ENCODE measurements at places on chromosomes 12 and 14.

GRCh38 chr14:35877276-35877675 lies 51.1 kb downstream of the BRMS1L start:
- DNase-seq: no peak

DNA sequence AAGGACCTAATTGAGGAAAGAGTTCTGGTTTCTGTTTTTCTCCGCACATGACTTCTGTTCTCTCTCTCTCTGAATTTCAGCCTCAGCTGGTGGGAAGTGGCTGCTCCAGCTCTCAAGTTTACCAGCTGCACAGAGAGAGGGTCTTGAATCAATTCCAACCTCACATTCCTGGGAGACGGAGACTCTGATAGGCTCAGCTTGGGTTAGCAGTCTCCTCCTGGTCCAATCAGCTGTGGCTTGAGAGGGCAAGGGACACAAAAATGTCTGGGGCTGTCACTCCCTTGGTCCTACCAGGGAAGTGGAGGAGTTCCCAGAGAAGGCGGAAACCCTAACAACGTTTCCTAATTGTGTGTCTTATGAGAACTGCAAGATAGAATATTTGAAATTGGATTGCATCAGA lies 7.0 kb downstream of the CCDC63 start:
- DNase-seq: no peak

DNA sequence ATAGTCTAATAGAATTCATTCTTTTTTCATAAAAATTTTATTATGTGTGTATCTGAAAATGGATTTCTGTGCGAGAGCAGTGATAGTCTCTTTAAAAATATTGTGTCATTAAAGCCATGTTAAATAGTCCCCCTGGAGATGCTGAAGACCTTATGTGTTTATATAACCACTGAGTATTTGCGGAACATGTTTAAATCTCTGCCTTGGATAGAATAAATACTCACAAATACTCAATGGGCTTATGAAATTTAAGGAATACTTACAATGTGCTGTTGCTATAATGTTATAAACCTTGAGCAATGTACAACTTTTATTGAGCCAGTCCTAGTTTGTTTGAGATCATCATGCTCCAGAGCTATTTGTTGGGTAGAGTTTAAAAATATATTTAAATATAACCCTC lies 226.0 kb downstream of the SNAPC1 start:
- DNase-seq: no peak

GRCh38 chr12:106084014-106084671 lies 54.6 kb downstream of the NUAK1 start:
- DNase-seq: no peak

GRCh38 chr14:70921669-70922068 lies 14.4 kb downstream of the PCNX1 start:
- no peak for DNase-seq

- DNase-seq: no peak
Measured at GRCh38 chr12:85874031-85874461, at the start of gene NTS. TSS of gene NTS (plus strand) at chr12:85874295. CDS start at chr12:85874404, 109 bp downstream.

DNA sequence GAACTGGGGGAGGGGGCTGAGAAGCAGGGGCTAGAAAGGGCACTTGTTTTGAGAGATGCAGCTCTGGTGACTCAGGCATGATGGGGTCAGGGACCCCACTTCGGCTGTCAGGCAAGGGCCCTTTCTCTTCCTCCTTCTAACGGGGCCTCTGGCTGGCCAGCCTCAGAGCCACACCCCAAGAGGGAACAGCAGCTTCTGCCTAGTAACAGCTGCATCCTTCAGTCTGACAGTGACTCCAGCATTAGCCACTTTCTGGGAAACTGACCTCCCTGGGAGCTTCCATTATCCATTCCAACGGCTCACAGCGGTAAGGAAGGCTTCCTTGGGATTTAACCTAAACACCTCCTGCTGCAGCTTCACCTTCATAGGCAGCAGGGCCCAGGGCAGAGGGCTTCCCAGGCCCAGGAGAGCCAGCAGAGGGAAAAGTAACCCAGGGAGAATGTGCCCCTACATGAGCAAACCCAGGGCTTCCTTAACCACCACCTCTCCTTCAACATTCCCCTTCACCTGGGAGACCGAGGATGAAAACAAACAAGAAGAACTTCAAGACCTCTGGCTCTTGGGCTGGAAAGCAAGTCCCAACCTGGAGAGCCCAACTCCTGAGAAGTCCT lies 2.7 kb downstream of the NCKAP5L start:
- DNase-seq: peak; percentile 61

DNA sequence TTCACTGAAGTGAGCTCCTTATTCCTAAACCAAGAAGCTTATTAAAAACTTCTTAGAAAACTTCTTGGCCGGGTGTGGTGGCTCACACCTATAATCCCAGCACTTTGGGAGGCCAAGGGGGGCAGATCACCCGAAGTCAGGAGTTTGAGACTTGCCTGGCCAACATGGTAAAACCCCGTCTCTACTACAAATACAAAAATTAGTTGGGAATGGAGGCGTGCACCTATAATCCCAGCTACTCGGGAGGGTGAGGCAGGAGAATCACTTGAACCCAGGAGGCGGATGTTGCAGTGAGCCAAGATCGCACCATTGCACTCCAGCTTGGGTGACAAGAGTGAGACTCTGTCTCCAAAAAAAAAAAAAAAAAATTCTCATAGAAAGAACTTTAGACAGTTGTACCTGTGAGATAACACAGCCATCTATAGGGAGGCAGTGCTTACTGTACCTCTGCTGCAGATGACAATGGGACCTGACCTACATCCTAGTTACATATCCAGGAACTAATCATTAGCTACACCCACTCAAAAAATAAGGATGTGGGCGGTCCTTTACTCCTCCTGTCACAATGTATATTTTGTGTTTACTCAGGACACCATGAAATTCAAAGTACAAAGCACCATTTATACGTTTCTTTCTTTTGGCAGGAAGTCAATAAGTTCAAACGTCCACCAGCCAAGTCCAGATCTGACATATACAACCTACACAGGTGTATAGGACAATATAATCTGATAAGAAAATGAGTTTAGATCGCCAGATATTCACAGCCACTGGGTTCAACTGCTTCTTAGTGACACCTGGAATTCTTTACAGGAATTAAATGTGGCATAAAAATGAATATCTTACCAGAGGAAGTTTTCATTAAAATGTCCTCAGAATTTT lies 14.9 kb downstream of the STXBP6 start:
- no peak for DNase-seq

DNA sequence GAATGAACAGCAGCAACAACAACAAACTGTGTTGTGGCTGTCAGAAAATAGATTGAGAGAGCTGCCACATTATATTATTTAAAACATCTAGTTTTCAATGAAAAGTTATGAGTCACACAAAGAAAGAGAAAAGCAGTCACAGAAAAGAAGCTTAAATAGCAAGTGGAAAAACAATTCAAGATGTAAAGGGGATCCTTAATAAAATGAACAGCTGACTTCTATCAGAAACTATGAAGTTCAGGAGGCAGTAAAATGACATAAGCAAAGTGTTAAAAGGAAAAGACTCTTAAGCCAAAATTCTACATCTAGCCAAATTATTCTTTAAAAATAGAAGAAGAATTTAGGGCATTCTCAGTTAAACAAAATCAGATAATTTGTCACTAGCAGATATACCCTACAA lies 5.6 kb downstream of the CLEC14A start:
- DNase-seq: no peak

- DNase-seq: no peak
Measured at GRCh38 chr12:15852383-15852782, 29.8 kb upstream of the STRAP start.

- DNase-seq: no peak
Measured at GRCh38 chr12:69469854-69470188, 367 bp upstream of the FRS2 start.

DNA sequence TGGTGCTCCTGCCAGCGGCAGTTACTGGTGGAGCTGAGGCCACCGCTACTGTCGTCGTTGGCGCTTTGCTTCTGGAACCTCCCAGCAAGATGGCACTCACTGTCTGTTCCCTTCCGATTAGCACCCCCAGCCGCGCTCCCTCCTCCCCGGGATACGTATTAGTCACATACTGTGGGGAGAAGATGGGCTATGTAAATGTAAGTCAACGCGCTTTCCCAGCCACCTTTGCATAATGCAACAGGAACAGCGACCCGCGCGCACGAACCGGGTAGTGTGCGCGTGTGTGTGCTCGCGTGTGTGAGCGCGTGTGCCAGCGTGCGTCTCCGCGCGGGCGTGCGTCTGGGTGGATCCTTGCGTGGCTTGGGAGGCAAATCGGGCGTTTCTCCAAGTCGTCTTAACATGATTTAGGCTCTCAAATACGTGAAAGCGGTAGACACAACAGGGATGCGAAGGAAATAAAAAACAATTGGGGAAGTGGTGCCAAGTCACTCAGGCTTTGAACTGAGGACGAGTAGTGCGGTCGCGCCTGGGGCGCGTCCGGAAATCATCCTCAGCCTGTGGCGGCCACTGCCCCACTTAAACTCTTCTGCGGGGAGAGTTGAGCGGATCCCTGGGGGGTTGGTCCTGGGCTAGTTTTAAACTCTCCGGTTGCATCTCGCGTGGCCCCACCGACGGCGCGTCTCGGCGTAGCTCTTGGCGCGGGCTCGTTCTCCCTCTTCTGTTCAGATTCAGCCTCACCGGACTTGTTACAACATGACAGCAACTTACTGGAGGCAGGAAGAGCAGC lies 1.8 kb downstream of the FLRT2 start:
- no peak for DNase-seq

DNA sequence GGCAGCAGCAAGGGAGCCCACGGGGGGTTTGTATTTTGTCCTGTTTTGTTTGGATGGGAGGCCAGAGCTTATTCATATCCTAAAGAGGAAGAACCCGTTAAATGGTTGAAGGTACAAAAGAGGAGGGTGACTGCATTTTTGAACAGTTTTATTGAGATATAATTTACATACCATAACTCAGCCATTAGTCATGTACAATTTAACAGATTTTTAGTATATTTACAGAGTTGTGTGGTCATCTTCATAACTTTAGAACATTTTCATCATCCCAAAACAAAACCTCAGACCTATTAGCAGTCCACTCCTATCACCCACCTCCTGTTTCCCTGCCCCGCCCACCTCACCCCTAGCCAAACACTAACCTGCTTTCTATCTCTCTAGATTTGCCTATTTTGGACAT lies 12.6 kb downstream of the NRDE2 start:
- no peak for DNase-seq

DNA sequence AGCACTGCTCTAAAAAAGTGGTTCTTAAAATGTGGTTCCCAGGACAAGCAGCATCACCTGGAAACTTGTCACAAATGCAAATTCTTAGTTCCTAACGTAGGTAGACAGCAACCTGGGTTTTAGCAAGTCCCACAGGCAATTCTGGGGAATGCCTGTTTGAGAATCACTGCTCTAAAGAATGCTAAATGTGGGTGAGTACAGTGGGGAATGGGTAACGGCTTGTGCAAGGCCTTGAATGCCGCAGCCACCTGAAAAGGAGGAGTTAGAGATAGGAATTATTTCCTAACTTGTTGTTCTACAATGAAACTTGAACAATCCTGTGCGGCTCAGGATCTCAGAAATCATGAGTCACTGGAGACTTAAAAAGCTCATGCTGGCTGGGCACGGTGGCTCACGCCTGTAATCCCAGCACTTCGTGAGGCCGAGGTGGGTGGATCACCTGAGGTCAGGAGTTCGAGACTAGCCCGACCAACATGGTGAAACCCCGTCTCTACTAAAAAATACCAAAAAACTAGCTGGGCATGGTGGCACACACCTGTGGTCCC lies 34.9 kb downstream of the GNS start:
- no peak for DNase-seq

GRCh38 chr14:104869669-104870367 lies 4.8 kb downstream of the CEP170B start:
- DNase-seq: no peak

GRCh38 chr12:5417500-5417899 lies 14.4 kb upstream of the NTF3 start:
- no peak for DNase-seq

DNA sequence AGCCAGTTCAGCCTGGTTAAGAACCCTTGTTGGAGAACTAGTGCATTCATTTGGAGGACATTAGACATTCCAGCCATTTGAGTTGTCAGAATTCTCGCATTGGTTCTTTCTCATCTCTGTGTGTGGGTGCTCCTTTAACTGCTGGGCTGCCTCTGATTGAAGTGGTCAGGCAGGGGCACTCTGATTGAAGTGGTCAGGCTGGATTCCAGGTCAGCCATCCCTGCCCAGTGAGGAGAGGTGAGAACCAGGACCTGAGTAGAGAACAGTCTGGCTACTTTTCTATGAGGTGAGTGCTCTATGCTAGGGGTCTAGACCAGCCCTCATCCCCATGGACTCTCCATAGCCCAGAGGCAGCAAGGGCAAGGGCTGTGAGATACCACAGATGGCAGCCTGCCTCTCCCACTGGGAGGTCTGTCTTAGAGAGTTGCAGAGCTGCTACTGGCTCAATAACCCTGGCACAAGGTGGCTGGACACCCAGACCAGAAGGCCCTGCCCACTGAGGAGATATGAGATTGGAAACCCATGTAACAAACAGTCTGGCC lies 691.6 kb downstream of the TMTC2 start:
- no peak for DNase-seq

DNA sequence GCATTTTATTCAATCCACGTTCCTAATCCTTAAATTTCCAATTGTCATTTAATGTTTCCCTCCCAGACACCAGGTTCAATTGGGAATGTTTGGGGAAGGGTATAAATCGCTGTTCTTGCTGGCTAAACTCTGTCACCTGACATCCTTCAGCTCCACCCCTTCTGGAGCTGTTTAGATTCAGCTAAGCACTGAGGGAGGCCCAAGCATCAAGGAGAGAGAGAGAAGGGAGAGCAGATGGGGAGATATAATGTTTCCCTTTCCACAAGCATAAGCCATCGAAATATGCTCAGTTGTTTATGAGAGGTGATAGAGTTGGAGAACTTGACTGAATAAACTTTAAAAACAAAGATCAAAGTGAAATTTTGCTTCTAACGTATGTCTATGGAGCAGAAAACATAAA lies 1.8 kb downstream of the ABCC9 start:
- DNase-seq: no peak

GRCh38 chr12:29066011-29066588 lies 83.0 kb upstream of the FAR2 start:
- DNase-seq: peak; percentile 27

DNA sequence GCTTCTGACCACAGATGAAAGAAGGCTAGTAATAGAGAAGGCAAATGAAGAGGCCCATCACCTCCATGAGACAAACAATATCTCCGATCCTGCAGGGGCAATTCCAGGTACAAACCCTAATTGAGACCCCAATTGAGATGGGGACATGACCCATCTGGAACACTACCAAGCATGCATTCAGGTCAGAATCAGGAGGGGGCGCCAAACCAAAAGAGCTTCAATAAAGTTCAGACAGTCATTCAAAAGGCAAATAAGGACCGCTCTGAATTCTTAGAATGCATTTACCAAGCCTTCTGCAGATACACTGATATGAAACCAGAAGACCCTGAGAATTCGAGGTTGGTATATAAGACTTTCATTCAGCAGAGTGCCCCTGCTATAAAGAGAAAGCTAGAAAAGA lies 10.2 kb upstream of the EDDM3B start:
- peak; percentile 20 for DNase-seq

DNA sequence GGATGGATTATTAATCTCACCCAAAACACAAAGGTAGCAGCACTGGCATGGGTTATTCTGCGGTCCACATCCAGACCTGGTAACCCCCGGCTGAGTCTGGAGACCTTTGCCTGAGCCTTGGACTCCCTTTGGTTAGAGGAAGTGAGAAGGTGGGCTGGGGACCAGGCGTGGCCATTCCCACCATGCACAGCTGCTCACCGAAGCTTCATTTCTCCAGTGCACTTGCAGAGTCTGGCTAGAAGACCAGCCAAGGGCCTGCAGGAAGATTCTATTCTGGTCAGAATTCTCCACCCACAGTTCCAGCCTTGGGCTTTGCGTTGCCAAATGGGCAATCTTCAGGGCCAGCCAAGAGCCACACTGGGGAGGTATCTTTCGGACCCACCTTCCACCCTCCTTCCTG lies 73.0 kb downstream of the LGMN start:
- no peak for DNase-seq

GRCh38 chr12:51905471-51906429 lies 1.6 kb upstream of the ACVRL1 start:
- no peak for DNase-seq
